ENCODE measurements at places on chromosomes 7 and 10.

DNA sequence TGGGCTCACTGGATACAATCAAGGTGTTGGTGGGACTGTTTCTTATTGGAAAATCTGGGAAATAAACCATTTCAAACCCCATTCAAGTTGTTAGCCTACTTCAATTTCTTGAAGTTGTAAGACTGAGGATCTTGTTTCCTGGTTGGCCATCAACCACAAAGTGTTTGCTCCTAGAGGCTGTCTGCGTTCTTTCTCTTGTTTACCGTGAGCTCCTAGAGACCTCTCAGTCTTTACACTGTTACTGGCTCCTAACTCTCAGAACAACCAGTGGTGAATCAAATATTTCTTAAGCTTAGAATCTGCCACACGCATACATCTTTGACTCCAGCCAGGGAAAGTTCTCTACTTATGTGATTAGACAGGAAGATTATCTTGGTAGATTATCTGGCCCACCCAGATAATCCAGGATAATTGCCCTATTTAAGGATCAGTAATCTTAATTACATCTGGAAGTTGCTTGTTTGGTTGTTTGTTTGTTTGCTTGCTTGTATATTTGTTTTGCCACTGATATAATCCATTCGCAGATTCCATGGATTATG lies 798.7 kb downstream of the IPMK start:
- no peak for DNase-seq

- DNase-seq: no peak
These were observed 305.8 kb downstream of the PLXNA4 start for GRCh38 chr7:132270517-132270916.

DNA sequence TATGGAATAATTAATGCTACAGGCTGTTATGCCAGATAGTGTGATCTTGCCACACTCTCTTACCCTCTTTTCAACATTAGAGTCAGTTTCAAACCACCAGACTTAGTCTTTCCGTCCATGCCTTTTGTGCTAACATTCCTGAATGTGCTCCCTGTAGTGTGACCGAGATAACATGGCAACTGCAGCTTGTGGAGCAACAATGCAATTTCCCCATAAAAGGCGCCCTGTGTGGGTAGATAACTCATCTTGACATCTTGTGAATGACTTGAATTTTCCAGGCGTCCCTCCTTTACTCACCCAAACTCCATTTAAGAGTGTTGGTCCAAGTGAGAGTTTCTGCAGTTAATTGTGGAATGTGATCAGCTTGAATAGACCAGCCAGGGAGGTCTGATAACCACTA lies 99.6 kb downstream of the DNAH11 start:
- no peak for DNase-seq

DNA sequence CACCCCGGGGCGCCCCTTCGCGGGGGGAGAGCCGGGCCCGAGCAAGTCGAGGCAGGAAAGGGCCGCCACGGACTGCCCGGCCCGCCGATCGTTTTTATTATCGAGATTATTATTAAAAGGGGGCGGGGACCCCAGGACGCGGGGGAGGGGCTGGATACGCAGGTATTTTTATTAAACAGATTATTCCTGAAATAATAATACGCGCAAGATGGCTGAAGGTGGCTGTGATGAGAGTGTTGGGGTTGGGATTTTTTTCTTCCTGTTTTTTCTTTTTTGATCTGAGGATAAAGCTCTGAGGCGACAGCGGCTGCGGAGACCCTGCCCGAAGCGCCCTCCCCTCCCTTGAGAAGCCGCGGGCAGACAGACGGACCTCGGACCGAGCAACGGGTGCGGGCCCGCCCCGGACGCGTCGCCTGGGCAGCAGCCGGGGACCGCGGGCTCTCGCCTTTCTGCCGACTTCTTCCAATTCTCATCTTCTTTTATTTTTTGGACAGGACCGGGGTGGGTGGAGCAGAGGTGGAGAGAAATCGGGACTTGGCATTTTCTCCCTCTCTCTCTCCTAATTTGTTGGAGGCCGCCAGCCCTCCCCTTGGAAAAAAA lies 1.4 kb upstream of the TRIM8 start:
- DNase-seq: peak; percentile 48

- DNase-seq: no peak
These were observed 16.4 kb upstream of the NDUFA5 start for GRCh38 chr7:123573896-123574467.
